NCI-H1930 (cell line): ENCODE measurements at places on chromosomes 11 and 22.

DNA sequence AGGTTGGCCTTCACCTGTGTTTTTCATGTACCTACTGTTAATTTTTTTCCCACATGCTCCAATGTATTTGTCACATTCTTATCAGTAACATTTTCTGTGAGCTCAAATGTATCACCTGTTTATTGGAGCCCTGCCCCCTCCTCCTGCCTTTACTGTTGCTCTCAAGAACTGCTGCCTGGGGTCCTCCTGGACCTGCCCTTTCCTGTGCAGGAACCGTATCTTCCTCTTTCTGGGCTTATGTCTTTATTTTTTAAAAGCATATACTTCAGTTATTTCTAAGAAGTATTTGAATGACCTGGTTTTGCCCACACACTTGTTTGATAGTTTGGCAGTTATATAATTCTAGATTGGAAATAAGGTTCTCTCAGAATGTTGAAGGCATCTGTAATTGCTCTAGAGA, 5.9 kb downstream of the FAM118B start:
- DNase-seq = no peak

- DNase-seq = no peak
Measured at GRCh38 chr11:13280777-13281176, 3.2 kb downstream of the BMAL1 start.

- DNase-seq = no peak
Measured at GRCh38 chr11:44307340-44308099, 2.4 kb downstream of the ALX4 start.

GRCh38 chr11:123020968-123021367, 39.3 kb upstream of the BSX start:
- DNase-seq = peak; percentile 4

GRCh38 chr11:116740741-116741140, 32.0 kb downstream of the BUD13 start:
- DNase-seq = no peak

DNA sequence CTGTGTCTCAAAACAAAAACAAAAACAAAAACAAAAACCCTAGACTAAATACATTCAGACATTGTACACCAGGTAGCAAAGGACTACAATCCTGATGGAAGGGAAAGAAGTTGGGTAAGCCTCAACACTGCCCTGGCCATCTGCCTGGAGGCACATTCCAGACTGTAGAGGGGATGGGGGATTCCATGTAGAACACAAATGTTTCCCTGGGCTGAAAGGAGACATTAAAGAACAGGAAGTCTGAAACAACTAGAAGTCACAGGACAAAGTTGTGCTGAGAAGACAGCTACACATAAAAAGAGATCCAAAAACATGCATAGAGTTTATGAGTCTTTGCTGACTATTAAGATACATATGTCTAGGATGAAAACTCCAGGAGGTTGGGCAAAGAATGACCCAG, 83.9 kb downstream of the RRAS2 start:
- no peak for DNase-seq

GRCh38 chr11:12005476-12005875, 3.0 kb downstream of the DKK3 start:
- DNase-seq = no peak

DNA sequence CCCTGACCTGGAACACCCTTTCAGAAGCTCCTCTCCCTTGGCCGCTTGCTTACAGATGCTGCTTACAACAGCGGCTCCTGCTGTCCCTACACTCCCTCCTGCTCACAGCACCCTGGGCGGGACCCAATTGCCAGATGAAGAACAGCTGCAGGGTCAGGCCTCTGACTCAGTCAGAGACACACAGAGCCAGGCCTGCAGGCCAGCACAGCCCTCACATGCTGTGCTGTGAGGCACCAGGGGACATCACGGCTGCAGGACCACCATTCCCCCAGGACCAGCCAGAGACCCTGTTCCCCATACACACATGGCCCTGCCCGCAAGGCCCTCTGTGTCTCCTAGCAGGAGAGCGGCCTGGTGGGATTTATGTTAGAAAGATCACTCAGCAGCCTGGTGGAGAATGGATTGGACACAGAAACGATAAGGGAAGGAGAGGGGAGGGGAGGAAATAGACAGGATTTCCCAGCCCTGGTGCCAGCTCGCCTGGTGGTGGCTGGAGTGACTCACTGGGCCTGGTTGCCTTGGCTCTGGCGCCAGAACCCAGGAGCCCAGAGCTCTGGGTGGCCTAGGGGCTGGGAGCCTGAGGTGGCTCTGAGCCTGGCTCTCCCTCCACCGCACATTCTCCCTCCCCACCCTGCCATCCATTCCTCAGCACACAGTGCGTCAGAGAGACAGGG, 6.7 kb downstream of the CAPN5 start:
- DNase-seq = no peak

DNA sequence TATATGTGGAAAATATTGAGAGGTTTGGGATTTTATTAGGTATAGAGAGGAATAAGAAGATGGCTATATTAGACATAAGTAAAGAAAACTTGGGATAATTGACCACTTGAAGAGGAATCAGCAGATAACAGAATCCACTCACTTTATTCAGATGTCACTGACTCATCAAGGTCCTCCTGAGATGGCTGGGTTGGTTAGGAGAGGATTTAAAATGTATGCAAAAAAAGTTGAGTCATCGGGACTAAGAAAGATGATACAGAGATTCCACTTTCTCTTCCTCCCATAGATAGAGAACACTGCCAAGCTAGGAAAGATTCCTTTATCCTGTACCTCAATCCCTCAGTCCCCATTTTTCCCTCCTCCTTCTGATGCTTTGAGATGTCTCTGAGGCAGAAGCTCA, at the start of gene OR6A2:
Gene OR6A2, minus strand, starts transcription at position 288 of the 400 bp plus-strand sequence. CDS start 3,981 bp downstream, outside the sequence.
- no peak for DNase-seq

DNA sequence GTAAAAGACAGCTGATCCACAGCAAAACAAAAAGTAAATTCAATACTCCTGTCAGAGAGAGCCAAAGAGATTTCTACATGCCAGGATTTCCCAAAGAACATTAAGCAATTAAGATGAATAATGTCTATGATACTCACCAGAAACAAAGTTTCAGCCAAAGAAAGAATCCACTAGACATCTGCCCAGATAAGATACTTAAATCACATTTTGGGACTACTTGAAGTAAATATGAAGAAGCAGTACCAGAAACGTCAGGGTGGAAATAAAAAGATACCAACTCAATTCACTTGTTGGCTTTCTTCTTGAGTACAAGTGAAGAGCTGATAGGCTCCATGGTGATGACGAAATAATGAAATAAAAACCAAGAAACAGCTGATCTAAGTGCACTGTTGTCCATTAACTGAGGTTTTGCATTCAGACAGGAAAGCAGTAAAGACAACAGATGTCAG, 31.6 kb upstream of the ARHGAP32 start:
- no peak for DNase-seq

DNA sequence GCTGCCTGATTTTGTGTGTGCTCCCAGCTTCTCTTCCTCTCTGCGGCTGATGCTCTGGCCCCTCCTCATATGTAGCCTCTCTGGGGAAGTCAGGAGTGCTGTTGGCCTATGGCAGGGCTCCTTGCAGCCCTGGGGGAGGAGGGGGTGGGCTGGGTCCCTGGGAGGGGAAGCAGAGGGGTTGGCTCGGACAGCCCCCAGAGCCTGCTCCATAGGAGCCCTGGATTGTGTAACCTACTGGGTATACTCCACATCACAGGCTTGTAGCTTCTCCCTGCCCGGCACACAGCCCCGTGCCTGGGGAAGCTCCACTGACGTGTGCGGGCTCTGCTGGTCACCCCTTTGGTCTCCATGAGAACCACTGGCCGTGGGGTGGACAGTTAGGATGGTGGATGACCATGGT, 113.8 kb downstream of the ST3GAL4 start:
- DNase-seq = no peak

- no peak for DNase-seq
Measured at GRCh38 chr22:39332441-39333064, 13.1 kb upstream of the RPL3 start.

GRCh38 chr22:36303874-36304273, 50.9 kb downstream of the APOL1 start:
- DNase-seq = no peak

- no peak for DNase-seq
Measured at GRCh38 chr11:75867778-75868374, 52.9 kb downstream of the UVRAG start.

GRCh38 chr11:23236826-23237555, 376.7 kb upstream of the CCDC179 start:
- no peak for DNase-seq

GRCh38 chr11:119342023-119342300, 1.3 kb upstream of the C1QTNF5 start:
- DNase-seq = no peak

DNA sequence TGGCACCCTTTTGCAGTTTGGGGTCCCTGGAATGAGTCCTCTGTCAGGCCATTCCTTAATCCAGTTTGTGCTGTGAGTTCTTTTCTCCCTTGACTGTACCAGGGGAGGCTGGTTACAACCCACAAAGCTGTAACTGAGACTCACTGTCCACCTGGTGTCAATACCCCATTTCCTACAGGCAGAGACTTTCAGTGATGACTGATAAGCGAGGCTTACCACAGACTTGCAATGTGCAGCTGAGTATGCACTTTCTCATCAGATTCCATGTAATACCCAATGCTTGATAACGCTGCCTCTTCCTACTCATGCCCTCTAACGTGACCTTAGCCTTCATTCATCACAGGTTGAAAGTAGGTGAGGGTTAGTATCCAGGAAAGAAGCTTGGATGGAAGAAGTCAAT, 120.1 kb downstream of the INSC start:
- DNase-seq = no peak

GRCh38 chr22:37953062-37953436, 352 bp downstream of the C22orf23 start:
- no peak for DNase-seq
